ENCODE measurements at places on chromosomes 1 and 21.
A peak's percentile ranks its signal among the peaks of the same experiment; 100 is the strongest.

DNA sequence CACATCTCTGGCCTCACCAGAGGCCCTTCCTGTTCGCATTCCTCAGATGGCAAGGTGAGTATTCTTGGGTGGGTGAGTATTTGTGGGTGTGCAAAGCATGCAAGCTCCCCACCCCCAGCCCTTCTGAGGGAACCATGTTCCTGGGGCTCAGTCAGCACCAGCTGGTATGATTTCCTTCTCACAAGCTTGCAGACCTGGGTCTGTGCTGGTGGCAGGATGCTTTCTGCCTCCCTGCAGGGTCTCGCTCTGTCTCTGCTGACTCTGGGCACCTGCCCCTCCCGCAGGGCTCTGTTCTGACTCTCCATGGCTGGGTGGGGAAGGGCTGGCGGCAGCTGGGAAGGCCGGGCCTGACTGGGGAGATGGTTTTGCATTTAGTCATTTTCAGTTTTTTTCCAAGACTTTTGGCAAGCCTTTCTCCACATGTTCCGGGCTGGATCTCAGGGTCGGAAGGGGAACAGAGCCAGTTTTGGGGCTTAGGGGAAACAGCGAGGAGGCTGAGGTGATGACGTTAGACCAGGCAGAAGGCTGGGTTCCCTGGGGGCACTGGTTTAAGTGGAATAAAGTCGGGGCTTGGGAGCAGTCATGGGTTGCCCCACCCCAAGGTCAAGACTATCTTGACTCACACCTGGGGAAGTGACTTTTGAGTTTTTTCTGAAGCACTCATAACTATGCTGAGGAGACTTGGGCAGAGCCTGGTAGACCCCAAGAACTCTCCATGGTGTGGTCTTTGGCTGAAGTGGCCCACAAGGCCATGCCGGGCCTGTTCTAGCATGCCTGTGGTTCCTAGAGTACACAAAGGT, 6.2 kb downstream of the RASSF5 start:
- DNase-seq, result no peak

GRCh38 chr1:54487571-54488050, 60.4 kb upstream of the ACOT11 start:
- no peak for DNase-seq

DNA sequence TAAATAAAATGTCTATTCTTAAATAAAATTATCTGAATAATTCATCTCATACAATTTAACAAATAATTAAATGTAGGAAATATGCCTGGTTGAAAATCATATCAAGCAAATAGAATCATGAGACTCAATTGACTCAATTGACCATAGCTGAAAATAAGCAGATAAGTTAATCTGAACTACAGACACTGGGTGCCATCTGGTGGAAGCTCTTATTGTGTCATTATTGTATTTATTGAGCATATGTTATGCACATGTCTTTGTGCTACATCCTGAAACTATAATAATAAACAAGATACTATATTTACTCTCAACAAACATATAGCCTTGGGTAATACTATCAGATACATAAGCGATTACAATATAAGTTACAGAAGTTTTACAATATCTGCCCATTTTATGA, 41.0 kb downstream of the BRINP3 start:
- DNase-seq, result no peak

DNA sequence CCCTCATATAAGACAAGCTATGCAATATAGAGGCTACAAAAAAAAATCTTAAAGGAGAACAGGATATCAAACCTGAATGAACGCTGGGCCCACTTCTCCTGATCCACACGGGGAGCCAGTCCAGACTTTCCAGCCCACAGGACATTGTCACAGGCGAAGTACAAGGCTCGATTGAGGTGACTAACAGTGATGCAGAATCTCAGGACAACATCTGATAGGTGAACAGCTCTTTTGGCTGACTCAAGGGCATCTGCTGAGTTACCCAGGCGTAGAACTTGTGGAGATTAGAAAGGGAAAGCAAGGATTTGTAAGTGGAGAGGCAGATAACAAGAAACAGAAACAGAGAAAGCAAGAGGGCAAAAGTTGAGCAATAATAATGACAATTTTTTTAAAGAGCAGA, 1.8 kb downstream of the PEX11B start:
- no peak for DNase-seq

- no peak for DNase-seq
These were observed 23.4 kb upstream of the NUF2 start for GRCh38 chr1:163298365-163298764.

DNA sequence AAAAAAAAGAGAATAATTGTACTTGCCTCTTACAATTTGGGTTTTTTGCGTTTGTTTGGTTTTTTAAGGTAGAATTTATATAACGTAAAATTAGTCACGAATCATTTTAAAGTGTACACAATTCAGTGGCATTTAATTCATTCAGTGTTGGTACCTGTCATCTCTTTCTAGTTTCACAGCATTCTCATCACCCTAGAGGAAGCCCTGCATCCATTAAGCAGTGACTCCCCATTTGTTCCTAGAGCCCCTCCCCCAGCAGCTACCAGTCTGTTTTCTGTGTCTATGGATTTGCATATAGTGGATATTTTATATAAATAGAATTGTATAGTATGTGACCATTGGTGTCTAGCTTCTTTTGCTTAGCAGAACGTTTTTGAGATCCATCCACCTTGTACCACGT, 233.2 kb upstream of the FMN2 start:
- DNase-seq, result no peak

- DNase-seq, result no peak
These were observed 324.6 kb downstream of the SPATA17 start for GRCh38 chr1:217955723-217956122.

DNA sequence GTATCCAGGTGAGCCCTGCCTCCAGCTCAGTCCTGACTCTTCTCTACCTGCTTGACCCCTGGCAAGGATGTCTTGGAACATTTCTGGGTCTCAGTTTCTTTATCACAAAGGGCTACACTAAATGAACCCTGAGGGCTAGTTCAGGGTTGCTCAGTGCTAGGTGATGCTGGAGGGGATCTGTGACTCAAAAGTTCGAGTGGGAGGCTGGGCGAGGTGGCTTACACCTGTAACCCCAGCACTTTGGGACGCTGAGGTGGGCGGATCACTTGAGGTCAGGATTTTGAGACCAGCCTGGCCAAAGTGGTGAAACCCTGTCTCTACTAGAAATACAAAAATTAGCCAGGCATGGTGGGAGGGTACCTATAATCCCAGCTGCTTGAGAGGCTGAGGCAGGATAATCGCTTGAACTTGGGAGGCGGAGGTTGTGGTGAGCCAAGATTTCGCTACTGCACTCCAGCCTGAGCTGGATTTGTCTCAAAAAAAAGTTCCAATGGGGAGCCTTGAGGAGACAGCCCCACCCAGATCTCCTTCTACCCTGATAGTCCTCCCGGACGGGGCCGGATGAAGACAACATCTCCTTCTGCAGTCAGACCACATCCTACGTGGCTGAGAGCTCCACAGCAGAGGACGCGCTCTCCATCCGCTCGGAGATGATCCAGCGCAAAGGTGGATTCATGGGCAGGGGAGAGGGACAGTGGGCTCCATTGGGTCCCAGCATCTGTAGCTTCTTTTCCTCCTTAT, 48.9 kb downstream of the YARS1 start:
- no peak for DNase-seq

- no peak for DNase-seq
These were observed 13.1 kb downstream of the SLC19A1 start for GRCh38 chr21:45528981-45529784.

GRCh38 chr1:50633465-50633864, 210.2 kb upstream of the DMRTA2 start:
- DNase-seq, result peak; percentile 51

DNA sequence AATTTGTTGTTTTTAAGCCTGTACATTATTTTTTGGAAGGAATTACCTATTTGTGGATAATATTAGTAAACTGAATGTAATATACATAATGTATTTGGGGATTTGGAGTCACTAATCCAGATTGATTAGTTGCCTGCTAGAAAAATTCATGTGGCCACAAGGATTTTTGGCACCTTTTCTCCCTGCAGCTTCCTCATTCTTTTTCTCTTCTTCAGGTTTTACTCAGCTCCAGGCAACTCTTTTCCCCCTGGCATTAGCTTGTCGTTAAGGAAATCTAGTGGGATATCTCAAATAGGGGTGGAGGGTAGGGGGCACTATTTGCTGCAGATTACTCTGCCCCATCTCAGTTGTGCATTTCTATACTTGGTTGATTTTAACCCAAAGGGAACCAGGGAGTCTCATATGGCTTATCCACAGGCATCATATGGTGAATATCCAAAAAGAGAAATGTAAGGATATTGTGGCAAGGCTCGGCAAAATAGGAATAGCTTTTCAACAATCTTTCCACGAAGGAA, 203.1 kb downstream of the NFIA start:
- DNase-seq, result no peak

- no peak for DNase-seq
These were observed 159.3 kb upstream of the SGIP1 start for GRCh38 chr1:66374561-66375111.

DNA sequence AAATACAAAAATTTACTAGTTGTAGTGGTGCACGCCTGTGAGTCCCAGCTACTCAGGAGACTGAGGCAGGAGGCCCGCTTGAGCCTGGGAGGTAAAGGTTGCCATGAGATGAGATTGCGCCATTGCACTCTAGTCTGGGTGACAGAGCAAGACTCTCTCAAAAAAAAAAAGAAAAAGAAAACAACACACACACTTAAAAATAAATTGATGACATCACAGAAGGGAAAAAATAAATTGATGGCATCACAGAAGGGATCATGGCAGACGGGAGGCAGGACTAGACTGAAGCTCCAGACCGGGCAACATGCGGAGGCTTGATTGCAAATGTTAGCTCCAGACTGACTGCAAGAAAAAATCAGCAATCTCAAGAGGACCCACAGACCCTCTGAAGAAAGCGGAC, 43.3 kb downstream of the KLHL20 start:
- DNase-seq, result no peak

- no peak for DNase-seq
These were observed 24.9 kb upstream of the LRIG2 start for GRCh38 chr1:113048064-113048463.

DNA sequence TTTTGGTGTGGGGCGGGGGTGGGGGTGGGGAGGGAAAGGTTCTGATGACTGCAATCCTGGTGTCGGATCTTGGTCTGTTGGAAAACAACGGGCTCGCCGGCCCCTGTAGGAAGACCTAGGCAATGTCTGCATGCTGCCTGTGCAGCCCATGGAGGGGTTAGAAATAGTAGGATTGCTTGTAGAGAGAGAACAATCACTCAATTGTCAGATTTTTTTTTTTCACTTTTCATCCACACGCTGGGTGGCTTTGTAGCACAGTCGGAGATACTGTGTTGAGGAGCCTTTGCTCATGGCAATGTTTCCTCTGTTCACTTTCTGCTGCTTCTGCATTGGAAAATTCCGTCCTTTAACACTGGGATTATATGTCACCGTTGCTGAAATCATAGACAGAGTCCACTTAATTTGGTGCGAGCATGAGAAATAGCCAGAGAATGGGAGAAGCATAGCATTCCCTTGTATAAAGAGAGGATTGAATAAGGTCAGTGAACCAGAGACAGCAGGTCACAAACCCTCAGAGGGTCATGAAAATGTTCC, 107.5 kb downstream of the MRPS6 start:
- DNase-seq, result no peak

DNA sequence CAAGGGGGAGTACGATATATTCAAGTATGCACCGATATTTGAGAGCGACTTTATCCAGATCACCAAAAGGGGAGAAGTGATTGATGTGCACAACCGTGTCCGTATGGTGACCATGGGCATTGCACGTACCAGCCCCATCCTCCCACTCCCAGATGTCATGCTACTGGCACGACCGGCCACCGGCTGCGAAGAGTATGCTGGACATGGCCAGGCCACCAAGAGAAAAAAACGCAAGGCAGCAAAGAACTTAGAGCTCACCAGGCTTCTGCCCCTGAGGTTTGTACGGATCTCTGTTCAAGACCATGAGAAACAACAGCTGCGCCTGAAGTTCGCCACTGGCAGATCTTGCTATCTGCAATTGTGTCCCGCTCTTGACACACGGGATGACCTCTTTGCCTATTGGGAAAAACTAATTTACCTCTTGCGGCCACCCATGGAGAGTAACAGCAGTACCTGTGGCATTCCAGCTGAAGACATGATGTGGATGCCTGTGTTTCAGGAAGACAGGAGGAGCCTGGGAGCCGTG, 16.5 kb downstream of the ATF3 start:
- no peak for DNase-seq

DNA sequence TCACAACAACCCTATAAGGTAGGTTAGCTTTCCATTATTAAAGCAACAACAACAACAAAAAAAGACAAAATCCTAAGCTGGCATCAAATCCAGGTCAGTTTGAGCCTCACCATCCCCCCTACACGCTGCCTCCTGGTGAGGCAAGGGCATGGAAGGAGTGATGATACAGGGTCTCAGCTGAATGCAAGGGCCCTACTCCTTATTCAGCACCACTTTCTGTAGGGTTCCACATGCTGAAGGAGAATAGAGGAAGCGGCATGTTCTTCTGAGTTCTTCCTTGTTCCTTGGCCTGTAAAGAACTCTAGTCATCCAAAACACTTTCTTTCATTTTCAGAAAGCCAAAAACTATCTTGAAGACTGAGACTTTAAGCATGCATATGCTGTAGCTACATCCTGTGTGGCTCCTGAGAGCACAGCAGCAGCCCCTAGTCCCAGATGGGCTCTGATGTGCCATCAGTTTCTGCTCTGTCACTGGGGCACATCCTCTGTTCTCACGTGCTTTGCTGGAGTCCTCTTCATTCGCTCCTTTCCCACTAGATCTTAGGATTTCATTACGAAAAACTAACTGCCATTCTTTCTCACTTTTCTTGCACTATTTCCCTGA, 6.2 kb downstream of the ILDR2 start:
- no peak for DNase-seq

- no peak for DNase-seq
These were observed 3.1 kb downstream of the NUCKS1 start for GRCh38 chr1:205746757-205747412.

DNA sequence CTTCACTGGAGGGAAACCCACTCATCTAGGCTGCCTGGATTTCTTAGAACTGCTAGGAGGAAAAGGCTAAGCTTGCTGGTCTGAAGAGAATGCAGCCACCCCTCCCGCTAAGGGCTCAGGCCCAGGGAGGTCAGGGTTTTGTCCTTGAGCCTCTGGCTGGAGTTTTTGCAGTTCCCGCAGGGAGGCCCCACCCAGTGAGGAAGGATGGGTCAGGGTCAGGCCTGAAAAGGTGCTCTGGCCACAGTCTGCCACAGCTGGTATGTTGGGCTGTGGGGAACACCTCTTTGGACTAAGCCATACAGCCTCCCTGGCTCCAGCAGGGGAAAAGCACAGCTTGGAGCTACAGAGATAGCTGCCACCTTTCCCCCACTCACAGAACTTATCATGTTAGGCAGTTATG, 71.4 kb upstream of the PAPPA2 start:
- DNase-seq, result no peak
